ENCODE measurements at places on chromosomes 12 and 14. TPM values are rescaled to one million over a fixed set of nuclear protein-coding genes. Genes with fewer than 3 reads are reported as not detected.

Gene MYH6
- not detected for total RNA-seq

Gene DPF3
- total RNA-seq: 4.9 TPM

Gene MYO1H
- total RNA-seq: 0.25 TPM

Gene KLRF2
- total RNA-seq: not detected

Gene MRPS35
- total RNA-seq: 51.1 TPM

Gene OR4M1
- not detected for total RNA-seq
